NK-92 treated with Interleukin-12 subunit alpha and Interleukin-12 subunit beta, amount 100 ng/mL, for 24 hours (cell line): ENCODE measurements at places on chromosomes 1 and 21.

DNA sequence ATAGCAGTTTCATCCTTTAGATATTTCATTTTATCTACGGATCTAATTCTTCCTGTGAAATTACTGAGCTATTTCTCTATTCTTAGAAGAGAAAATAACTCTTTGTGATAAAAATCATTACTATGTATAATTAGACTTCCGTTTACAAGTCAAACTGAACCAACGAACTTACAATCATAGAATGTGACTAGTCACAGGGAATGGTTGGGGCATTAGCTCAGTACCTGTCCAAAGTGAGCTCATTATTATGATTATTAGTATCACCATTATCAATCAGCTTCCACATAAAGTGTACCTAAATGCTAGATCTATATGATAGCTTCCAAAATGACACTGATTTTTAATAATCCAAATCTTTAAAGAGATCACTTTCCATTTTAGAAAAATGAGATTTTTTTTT lies 12.5 kb downstream of the AMY2B start:
- DNase-seq = no peak

DNA sequence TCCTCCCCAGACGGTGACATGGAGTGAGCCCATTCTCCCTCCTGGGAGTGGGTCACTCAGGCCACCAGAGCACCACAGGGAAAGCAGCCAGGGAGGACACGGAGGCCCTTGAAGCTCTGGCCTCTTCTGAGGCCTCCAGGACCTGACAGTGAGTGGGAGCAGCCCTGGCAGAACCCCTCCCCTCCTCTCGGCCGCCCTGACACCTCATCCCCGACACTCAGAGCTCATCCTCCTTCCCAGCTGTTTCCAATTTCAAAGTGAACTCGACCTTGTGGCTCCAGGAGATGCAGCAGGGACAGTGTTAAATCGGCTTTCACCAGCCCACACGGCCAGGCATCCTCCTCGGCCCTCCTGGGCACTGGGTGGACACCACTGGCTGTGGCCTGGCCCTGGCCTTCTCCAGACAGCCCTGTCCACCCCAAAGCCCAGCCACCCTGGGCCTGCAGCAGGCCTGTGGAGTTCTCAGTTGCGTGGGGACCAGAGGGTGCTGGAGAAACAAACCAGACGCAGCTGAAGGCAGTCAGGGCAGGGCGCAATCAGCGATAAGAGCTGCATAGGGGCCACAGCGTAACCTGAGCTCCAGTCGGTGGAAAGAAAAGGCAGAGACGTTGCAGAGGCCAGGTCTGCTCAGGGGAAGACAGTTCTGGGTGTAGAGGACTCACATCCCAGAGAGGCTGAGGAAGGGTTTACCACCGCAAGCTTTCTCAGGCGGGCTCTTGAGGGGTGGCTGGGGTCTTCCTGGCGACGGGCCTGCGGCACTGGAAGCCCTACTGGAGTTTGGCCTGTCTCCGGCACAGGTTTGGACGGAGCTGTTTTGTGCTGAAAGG lies 27.1 kb downstream of the FTCD start:
- DNase-seq = no peak

GRCh38 chr1:67060811-67061218 lies 6.9 kb upstream of the SLC35D1 start:
- no peak for DNase-seq

- DNase-seq = no peak
Measured at GRCh38 chr1:71170925-71171324, 90.1 kb upstream of the ZRANB2 start.

GRCh38 chr1:211318576-211319280 lies 7.9 kb upstream of the TRAF5 start:
- DNase-seq = no peak

DNA sequence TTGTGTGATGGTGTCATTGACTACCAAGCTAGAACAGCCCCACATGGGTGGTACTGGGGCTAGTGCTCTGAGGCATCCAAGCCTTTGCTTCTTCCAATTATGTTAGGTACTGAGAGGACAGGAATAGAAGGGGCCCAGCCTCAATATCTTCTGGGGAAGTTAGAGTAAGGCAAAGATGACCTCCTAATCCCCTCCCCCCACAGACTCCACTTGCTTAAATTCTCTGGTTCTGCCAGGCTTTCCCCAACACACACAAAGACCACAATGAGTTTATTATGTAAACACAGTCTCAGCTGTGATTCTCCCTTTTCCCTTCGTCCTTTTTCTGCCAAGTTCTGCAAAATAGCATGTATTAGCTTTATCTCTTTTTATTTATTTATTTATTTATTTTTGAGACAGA lies 3.1 kb upstream of the TACSTD2 start:
- no peak for DNase-seq

GRCh38 chr21:34144224-34144623 lies 70.8 kb downstream of the MRPS6 start:
- no peak for DNase-seq

DNA sequence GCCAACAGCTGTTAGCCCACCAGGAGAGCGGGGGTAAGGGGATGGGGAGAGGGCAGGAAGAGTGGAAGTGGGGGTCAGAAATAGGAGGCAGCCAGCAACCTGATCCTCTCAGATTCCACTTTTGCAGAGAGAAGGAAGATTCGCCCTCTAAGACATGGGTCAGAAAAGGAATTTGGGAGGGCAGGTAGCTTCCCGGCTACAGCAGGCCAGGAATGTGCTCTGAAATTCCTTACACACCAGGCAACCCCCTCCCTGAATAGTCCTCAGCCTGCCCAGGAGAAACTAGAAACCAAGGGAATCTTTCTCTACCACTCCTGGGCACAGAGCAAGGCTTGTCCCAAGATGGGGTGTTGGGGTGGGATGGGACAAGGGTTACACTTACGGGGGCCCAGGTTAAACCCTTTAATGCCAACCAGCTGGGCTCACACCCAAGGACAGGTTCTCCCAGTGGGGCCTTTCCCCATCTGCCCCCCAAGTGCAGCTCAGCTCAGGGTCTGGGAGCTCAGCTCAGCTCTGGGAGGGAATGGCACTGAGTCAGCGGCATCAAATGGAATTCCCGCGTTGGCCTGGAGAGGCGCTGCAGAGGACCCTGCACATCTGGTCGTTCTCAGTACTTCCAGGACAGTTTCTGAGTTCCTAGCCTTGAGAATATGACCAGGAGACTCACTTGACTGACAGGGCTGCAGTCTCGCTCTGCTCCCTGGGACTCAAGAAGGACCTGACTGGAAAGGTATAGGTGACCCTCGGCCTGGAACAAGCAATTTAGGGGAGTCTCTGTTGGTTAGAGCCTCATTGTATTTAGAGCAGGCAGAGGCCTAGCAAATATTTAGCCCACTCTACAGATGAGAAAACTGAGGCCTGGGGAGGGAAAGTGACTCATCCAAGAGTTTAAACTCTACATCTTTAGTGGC lies 761 bp downstream of the TNNT2 start:
- DNase-seq = no peak

GRCh38 chr21:25560891-25561290 lies 46.4 kb downstream of the MRPL39 start:
- no peak for DNase-seq

GRCh38 chr1:85554630-85555327 lies 25.8 kb upstream of the CCN1 start:
- DNase-seq = no peak

DNA sequence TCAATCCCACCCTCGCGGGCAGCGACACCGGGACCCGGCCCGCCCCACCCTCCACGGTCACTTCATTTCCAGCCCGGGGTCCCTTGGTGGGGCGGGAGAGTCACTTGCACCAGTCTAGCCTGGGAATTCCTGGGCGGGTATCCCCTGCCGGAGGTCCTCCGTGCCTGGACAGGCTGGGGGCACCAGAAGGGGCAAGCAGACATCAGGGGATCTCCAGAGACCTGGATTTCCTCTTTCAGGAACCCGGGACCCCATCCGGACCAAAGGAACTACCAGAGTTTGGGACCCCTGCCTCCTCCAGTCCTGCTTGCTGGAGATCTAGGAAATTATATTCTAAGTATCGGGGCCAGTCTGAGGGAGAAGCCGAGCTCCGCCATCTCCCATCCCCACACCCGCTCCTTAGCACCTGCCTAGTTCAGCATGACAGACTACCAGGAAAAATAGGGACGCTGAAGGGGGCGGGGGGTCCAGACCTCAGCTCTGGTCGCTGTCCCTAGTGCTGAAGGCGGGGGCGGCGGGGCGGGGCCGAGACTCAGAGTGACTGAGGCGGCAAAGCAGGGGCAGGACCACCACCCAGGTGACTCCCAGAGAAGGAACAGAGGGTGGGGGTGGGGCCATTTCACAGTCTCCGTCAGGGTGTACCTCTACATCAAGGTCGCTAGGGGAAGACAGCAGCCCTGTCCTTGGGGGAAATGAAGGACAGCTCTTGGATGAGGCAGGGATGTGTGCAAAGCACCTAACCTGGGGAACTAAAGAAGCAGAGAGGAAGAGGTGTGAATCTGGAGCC lies 832 bp downstream of the HCN3 start:
- DNase-seq = no peak

DNA sequence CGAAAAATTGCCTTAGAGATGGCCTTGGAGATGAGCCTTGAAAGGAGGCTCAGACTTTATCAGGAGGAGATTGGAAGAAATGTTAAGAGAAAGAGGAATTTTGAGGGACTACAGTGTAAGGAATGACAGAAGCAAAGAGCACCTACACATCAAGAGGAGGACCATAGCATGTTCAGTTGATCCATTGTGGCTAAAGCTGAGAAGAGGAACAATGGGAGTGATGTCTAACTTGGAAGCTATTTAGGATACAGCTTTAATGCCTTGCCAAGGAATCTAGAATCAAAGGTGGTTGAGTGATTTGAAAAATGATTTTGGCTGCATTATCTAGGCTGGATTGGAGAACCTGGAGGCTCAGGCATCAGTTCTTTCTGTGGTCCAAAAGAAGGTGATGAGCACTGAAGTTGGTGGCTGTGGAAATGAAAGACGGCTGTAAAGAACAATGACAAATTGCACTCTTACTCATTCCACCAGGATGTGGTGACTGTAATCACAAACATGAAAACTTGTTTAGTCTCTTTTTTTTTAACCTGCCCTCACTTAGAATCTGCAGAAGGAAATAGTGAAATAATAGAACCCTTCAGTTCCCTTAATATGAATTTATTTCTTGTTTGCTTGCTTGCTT lies 11.3 kb downstream of the FAM20B start:
- no peak for DNase-seq

- DNase-seq = no peak
Measured at GRCh38 chr1:197632005-197632404, 143.3 kb downstream of the DENND1B start.

GRCh38 chr1:188949701-188950100 lies 1528.0 kb downstream of the BRINP3 start:
- no peak for DNase-seq

- no peak for DNase-seq
Measured at GRCh38 chr1:99647490-99647889, 1.6 kb downstream of the PALMD start.

DNA sequence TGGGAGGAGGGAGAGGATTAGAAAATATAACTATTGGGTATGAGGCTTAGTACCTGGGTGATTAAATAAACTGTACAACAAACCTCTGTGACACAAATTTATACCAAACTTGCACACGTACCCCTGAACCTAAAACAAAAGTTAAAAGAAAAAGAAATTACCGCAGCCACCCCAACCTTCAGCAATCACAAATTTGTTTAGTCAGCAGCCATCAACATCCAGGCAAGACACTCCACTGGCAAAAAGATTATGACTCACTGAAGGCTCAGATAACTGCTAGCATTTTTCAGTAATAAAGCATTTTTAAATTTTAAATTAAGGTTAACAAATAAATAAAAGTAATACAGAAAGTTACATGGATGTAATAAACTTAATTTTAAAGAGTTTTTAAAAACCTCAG lies 14.4 kb upstream of the DEPDC1 start:
- DNase-seq = no peak
